ENCODE measurements at places on chromosomes 5 and 9.

DNA sequence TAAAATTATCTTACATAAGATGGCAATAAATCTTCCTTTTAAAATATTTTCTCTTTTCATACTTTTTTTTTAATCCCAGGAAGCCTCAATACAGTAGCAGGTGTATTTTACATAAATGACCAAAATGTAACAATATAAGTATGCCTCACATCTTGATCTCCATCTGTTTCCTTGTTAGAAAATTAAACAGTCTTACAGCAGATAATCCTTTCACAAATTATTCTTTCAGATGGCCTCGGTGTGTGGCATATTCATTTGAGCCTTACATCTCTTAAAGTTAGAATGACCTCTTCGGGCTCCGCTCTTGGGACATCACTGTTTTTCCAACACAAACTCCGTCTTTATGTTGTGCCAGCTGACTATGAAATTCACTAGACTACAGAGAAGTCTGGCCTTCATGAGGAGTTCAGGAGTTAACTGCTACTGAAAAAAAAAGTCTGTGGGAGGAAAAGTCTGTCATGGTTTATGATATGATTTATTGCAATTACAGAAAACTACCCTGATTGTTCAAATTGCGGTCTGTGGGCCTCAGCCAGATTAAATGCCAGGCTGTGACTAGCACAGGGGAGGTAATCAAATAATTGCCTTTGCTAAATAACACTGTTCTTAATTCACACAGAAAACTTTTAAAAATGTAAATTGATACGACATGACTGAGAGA, 292.9 kb upstream of the PUM3 start:
- no peak for DNase-seq

DNA sequence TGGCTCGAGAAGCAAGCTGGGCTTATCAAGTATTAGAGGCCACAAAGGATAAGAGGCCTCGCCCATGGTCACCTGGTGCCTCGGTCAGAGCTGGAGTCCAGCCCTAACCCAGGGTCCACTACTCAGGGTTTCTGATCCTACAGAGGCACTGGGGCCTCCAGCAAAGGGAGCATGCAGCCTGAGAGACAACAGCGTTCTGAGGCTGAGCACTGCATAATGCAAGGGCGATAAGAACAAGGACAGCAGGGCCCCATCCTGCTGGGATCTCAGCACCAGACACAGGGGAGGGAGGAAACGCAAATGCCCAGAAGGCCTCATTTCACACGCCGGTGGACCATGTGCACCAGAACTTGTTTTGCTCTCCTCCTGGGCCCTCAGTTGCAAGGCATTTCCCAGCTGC, 63.0 kb downstream of the C5orf15 start:
- DNase-seq: no peak

DNA sequence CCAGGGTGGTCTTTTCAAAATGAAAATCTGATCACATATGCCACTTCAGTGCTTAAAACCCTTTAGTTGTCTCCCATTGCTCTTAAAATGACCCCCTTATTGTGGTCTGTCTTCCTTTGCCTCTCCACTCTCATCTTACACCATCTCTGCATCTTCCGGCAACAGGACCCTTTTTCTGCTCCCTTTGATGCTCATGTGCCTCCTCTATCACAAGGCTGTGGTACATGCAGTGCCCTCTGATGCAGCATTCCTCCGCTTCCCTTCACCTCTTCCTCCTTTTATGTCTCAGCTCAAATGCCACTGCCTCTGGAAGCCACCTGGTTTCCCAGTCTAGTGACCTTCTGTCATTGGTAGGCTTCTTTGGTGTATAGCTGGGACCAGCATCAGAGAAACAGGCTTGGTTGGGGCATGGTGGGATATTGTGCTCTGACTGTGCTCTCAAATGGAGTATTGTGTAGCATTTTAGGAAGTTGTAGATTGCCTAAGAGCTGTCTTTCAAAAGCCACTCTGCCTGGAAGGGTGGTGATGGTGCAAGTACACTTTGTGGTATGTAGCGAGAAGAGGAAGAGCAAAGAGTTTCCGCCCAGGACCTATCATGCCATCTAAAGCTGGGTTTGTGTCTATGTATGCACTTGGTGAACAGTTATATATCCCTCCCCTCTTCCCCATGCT, 28.1 kb downstream of the ARHGAP26 start:
- DNase-seq: no peak

DNA sequence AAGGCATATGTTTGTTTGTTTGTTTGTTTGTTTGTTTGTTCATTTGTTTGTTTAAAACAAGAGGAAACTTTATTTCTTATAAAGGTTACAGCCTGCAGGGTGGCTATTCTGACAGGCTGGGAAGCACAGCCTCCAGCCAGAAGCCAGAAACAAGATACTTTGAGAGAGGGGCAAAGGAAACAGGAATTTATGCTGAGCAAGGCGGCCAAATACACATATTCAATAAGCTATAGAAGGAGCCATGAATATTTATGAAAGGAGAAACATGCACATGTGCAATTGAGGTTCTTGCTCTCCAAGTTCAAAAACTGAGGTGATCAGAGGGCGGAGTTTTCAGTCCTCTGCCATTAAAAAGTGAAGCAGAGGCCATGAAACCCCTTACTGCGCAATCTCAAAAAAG, 19.6 kb downstream of the KLHL3 start:
- no peak for DNase-seq

DNA sequence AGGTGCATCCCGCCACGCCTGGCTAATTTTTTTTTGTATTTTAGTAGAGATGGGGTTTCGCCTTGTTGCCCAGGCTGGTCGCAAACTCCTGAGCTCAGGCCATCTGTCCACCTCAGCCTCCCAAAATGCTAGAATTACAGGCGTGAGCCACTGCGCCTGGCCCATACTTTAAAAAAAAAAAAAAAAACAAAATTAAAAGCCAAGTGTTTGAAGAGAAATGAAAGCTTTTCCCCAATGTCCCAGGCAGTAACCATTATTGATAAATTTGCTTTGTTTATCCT, 9.5 kb downstream of the PRRC2B start:
- no peak for DNase-seq

- DNase-seq: no peak
Observed at GRCh38 chr5:172347496-172348052, 64.0 kb upstream of the UBTD2 start.

- DNase-seq: no peak
Observed at GRCh38 chr5:157182143-157182757, 1.6 kb downstream of the ITK start.

GRCh38 chr9:121598965-121599871, 52.2 kb upstream of the DAB2IP start:
- DNase-seq: no peak

DNA sequence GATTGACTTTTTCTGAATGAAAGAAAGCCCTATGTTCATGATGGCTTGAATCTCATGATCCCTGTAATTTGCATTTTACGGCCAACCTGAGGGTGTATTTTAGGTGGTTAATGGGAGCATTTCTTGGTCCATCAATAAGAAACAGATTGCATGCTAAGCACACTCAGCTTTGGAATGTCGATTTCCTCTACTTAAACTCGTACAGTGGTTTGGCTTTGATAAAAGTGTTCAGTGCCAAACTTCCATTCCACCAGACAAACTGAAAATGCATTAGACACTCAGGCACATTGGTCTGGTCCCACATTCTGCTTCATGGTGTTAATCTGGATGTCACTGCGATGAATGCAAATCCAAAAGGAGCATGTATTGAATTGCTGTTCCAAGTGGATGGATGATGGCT, 77.0 kb downstream of the VCAN start:
- no peak for DNase-seq

GRCh38 chr9:129708793-129709192, 43.3 kb downstream of the PRRX2 start:
- no peak for DNase-seq

- no peak for DNase-seq
Observed at GRCh38 chr5:40416098-40416497, 263.6 kb upstream of the PTGER4 start.

DNA sequence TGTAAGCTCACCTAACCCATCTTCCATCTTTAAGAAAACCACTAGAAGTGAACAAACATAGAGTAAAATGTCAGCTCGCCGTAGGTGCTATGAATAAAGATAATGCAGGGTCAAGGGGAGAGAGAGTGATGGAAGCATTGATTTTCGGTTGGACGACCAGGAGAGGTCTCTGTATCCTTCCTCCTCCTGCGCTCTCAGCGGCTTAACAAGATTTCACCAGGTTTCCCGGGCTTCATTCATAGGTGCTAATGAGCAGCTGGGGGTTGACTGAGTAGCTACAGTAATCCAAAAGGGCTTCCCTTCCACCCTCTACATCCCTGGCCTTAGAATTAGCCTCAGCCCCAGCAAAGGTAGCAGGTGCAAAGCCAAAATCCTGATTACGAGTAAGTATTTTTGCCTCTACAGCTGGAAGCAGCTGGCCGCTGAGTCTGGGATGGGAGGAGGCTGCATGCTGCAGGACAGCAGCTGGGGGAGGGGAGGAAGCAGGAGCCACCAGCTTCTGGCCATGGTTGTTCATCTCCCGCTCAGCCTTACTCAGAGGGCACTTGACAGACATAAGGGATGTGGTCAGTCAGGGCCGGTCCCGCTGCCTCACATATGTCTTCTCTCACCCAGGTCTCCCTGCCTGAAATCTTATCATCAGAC, 112.0 kb upstream of the IL12B start:
- no peak for DNase-seq

DNA sequence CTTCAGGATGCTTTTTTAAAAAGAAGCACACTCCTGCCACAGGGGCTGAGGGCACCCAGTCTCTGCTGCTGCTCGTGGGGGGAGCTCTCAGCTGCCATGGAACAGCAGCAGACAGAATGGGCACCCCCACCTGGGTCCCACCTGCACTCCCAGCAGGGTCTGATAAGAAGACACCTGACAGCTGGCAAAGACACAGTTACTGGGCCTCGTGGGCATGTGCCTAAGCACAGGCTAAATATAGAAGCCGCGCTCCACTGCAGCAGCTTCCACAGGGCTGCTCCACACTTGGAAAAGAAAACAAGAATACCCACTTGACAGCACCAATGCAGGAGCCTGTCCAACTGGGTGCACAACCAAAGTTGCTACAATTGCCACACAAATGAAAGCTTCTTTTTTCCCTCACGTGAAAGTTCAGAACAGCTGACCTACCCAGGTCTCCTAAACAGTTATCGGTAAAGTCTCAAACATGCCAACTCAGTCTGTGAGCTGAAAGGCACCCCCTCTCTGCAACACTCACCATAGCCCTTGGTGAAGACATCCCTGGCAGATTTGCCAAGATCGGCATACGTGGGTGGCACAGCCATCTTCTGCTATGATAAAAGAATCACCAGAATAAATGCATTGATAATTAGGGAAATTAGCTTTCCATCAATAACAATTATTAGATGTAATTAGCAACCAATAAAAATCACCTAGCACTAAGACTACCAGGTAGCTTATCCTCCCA, 12.2 kb downstream of the VDAC1 start:
- no peak for DNase-seq

GRCh38 chr9:132242621-132243155, 80.8 kb downstream of the NTNG2 start:
- DNase-seq: no peak

GRCh38 chr9:75775166-75775565, 115.3 kb upstream of the PCSK5 start:
- DNase-seq: no peak

DNA sequence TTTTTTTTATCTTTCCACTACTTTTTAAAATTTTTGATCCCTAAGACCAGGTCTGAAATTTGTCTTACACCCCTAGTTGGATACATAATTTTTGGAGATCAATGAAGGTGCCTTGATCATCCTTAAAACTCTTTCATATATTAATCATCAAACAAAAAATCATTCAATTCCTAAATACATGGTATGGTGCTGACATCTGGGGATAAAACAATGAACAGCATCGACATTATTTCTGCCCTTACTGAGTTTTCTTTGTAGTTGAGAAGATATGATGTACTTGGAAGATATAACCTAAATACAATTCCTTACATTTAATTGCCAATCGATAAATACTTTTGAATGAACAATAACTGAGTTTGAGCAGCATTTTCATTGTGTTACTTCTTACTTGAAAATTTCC, 18.3 kb downstream of the SPINK9 start:
- DNase-seq: no peak

GRCh38 chr9:134992755-134993124, 75.0 kb upstream of the FCN1 start:
- no peak for DNase-seq

DNA sequence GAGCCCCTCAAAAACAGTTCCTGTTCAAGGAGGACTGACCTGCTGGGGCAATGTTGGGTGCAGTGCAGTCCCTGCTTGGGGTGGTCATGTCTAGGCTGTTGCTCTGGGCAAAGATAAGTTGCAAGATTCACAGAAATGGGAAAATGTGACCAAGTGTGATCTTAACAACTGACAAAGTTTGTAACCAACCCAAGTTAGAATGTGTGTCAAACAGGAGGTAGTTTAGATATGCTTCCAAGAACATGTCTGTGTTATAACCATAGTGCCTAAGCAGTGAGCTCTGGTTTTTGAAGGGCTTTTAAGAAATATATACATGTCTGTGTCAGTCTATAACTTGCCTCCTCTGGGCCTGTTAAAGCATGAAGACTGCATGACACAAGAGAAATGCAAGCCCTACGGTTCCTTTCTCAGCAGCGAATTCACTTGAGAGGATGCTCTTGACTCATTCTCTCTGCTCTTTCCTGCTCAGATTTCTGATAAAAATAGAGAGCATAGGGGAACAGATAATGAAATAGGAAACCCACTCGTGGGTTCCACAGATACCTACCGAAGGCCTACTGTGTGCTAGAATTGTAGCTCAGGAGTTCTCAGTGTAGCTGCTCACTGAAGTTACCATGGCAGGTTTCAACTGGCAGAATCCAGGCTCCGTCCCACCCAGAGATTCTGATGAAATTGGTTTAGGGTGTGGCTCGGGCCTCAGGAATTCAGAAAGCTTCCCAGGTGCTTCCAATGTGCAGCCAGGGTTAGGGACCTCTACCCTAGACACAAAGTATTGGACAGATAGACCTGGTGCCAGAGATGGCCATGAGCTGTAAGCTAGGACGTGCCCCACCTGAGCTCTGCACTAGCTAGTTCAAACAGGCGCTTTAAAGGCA, 52.4 kb downstream of the ARHGEF37 start:
- no peak for DNase-seq

GRCh38 chr5:9354336-9355081, 191.4 kb downstream of the SEMA5A start:
- no peak for DNase-seq

GRCh38 chr5:11869203-11869602, 35.0 kb downstream of the CTNND2 start:
- DNase-seq: no peak

DNA sequence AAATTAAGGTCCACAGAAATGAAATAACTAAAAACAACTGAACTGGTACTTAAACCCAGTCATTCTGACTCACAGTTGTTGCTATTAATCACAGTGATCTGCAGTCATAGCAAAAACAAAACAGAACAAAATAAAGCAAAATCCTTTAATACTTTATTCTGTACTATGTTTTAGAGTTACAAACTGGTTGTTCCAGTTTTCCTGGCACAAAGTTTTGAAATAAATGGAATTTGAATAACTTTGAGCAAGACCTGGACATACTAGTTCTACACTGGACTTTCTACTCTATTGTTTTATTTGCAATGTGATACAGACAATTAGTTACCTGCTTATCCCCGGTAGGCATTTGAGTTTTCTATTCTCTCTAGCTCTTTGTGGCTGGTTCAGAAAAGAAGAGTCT, 147.9 kb downstream of the DMRT2 start:
- DNase-seq: no peak

GRCh38 chr5:1833264-1834021, 32.2 kb downstream of the NDUFS6 start:
- DNase-seq: no peak

GRCh38 chr5:143402553-143403333, 743 bp downstream of the NR3C1 start:
- DNase-seq: peak; percentile 35

All from activated CD8-positive, alpha-beta memory T cell treated with anti-CD3 and anti-CD28 coated beads for 1 hour (primary cell).